ENCODE measurements at places on chromosomes 2 and 18.

GRCh38 chr2:197297266-197297665 lies 13.3 kb downstream of the ANKRD44 start:
- DNase-seq: no peak

DNA sequence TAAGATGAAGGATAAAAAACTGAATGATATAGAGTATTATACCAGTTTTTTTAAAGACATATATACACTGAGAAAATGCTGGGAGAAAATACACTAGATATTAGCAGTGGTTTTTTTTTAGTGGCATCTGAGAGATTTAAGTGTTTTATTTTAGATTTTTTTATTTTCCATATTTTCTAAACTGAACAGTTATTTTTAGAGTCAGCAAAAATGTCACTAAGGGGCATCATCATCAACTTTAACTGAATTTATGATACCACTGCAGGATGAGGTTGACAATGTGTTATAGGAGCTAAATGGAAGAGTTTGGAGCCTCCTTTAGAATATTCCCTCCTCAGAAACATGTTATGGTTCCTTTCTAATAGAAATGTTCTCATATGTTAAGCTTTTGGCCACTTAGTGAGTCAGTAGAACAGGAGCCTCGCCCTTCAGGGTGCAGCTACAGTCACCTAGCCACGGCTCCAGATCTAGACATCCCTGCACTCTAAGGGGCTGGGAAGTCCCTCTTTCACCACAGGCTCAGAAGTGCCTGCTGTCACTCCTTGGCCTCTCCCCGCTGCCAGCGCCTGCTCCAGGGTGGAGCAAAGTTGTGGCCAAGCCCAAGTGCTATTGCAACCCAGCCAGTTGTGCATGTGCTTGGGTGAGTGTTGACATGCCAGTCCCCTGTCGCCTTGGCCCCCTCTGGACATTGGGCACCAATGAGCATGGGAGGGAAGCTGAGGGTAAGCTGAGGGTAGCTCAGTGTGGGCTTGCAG lies 210.7 kb upstream of the RASGRP3 start:
- DNase-seq: no peak

- DNase-seq: no peak
Measured at GRCh38 chr2:46942891-46943626, 27.5 kb upstream of the MCFD2 start.

GRCh38 chr2:176669398-176670174 lies 400.3 kb downstream of the MTX2 start:
- no peak for DNase-seq

- no peak for DNase-seq
Measured at GRCh38 chr2:29837925-29838324, 83.5 kb downstream of the ALK start.

- no peak for DNase-seq
Measured at GRCh38 chr2:152126664-152127063, 27.8 kb upstream of the CACNB4 start.

DNA sequence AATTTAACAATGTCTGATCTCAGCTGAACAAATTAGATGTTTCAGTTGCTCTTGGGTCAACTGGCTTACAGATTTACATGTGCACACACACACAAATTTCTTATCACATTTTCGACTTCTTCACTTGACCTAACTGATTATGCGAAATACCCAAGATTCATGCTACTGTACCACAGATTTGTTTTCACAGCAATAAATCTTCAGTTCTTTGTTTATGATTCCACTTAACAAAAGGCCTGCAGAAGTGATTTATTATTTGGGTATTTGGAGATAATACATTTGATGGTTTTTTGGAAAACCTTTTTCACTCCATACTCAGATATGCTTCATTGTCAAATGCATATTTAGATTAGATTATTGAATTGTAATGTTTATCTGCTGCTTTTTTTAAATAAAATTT lies 129.0 kb downstream of the GALNT1 start:
- no peak for DNase-seq

GRCh38 chr18:2087877-2088673 lies 483.2 kb downstream of the METTL4 start:
- DNase-seq: peak; percentile 8

- peak; percentile 18 for DNase-seq
Measured at GRCh38 chr2:70789304-70790135, 923 bp downstream of the FIGLA start.

- DNase-seq: no peak
Measured at GRCh38 chr2:182581196-182581935, 134.7 kb upstream of the DNAJC10 start.

DNA sequence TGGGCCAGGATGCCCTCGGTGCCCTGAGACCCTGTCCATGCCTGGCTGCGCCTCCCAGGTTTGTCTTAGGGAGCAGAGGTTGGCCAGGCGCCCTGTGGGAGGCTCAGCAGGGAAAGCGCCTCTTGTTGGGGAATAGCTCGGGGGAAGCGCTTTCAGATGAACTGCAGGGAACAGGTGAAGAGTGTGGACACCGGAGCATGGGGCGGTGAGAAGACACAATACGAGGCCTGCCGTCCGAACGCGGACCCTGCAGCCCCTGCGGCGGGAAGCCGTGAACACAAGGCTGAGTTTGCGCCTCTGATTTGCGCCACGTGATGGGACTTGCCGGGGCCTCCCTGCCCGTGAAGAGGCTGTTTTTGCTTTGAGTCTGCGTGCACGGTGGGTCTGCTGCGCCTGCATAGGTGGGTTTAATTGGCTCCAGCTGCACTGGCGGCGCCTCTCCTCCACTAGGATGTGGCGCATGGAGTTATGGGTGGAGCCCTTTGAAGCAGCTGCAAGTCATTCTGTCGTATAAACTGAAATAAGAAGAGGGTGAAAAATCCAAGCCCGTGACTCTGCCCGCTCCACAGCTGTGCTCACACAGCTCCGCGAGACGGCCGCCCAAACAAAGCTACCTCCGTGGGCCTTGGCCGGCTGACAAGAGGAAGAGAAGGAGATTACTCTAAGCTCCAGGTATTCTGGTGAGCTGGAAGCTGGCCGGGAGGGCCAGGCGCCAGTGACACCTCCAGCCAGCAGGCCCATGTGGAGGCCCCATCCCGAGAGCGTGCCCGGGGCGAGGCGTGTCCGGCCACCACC lies 103.5 kb upstream of the CTDP1 start:
- DNase-seq: peak; percentile 52

DNA sequence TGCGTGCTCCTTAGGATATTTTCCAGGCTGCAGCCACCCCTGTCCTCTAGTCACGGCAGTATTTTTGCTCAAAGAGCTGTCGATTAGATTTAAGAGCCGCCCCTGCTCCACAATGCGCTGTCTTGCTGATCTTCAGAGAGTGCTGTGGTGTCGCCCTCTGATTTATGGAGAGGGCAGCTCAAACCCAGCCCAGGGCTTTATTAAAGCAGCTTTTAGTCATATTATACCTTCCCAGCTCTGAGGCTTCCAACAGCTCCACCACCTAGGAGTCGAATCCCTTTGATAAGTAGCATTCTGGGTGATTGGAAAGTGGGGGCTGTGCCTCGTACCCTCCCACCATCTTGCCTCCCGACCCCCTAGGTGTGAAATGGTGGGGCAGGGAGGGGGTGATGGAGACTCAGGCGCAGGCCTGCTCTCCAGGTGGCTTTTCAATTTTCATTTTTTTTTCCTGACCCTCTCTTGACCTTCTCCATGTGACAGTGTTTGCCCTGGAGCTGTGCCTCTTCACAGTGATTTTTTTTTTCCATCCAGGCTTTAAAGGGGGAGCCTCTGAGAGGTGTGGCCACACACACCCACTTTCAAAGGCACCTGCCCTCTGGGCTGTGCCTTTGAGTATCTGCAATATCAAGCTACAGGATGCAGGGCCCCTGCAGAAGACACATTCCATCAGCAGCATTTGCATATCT lies 53.1 kb upstream of the NRP2 start:
- DNase-seq: no peak

GRCh38 chr2:2662037-2662846 lies 331.2 kb upstream of the MYT1L start:
- DNase-seq: no peak

- no peak for DNase-seq
Measured at GRCh38 chr2:27965841-27966240, 75.3 kb downstream of the BABAM2 start.

DNA sequence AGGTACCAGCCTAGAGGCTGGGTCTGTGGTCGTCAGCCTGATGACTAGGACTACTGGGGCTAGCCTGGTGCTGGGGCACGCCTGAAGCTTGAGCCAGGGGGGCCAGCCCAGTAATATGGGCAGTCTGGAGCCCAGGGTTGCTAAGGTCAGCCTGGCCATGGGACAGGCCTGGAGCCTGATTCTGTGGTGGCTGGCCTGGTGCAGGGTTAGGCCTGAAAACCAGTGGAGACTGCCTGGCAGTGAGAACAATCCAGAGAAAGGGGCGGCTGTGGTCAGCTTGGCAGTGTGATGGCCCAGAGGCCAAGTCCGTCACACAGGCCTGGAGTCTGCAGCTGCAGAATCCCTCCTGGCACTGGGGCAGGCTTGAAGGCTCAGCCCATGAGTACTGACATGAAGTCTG lies 445.8 kb downstream of the SATB2 start:
- DNase-seq: no peak

GRCh38 chr2:218075975-218076811 lies 7.1 kb downstream of the RUFY4 start:
- DNase-seq: no peak

DNA sequence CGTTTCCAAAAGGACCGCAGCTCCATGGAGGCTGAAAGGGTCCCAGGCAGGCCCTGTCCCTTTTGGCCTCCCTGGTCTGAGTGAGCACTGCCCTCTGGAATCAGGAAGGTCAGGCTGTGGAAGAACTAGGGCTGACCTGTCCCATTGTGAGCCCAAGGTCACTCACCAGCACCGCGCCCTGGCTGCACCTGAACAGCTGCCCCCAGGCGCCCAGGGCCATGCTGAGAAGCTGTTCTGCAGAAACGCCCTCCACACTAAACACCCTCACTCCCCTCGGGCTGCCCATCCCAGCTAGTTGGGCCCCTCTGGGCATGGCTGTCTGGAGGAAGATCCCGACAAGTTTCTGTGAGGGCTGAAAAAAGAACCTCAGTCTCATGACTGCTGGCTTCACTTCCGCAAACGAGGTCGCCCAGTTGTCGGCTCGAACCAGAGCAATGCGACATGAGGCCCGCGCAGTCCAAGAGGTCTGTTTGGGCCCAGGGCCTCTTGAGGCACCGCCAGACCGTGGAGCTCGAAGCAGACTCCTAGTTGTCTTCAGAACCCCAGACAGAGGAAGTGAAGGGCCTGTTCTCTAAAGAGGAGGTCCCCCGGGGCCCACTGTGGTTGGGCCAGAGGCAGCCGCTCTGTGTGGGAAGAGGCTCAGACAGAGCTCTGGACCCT lies 64.4 kb downstream of the INPP5D start:
- no peak for DNase-seq

GRCh38 chr2:112229348-112229747 lies 25.5 kb downstream of the ZC3H8 start:
- DNase-seq: no peak

Data from fibroblast of skin of left quadriceps (primary cell).